ENCODE measurements at places on chromosomes 1 and 21.

- no peak for DNase-seq
- no peaks in the 10 kb centered on the region for H3K36me3 ChIP-seq
- H3K4me3 ChIP-seq, result no peak overlapping the region
- H3K27me3 ChIP-seq, result no peaks in the 10 kb centered on the region
Measured at GRCh38 chr1:95497566-95497965, 263.6 kb downstream of the RWDD3 start.

DNA sequence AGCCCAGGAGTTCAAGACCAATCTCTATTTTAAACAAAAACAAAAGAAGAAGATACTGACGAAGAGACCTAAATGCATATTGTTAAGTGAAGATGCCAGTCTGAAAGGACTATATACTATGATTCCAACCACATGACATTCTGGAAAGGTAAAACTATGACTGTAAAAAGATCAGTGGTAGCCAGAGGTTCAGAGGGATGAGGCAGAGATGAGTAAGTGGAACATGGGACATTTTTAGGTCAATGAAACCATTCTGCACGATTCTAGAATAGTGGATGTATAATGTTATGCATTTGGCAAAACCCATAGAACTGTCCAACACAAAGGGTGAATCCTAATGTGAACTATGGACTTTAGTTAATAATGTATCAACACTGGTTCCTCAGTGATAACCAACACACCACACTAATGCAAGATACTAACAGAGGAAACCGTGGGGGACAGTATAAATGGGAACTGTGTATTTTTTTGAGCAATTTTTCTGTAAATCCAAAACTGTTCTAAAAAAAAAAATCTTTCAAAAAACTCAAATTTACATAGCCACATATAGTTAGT is 8.2 kb downstream of the RC3H1 start:
- no peaks in the 10 kb centered on the region for H3K36me3 ChIP-seq
- no peaks in the 10 kb centered on the region for H3K27me3 ChIP-seq
- peaks cover 39% of the 10 kb centered on the region for H3K4me1 ChIP-seq
- no peak overlapping the region for H3K27ac ChIP-seq
- H3K4me3 ChIP-seq, result no peak overlapping the region
- no peak for DNase-seq

DNA sequence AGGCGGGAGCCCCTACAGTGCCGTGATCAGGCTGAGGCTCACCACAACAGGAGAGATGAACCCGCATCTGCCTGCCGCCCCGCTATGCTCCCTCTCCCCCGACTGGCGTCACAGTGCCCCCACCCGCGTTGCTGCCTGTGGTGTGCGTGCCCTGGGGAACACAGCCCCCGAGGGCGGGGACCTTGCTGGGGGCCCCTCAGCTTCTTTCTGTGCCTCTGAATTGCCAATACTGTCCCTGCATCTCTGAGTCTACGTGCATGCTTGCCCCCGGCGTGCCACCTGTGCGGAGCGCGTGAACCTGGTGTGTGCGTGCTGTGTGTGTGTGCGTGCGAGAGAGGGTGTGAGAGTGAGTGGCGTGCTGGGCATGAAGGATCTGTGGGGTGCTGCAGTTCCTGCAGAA is 10.3 kb downstream of the PARS2 start:
- H3K4me3 ChIP-seq, result no peak overlapping the region
- H3K27ac ChIP-seq, result no peak overlapping the region
- H3K4me1 ChIP-seq, result no peaks in the 10 kb centered on the region
- H3K27me3 ChIP-seq, result no peaks in the 10 kb centered on the region
- DNase-seq, result peak; percentile 60
- H3K36me3 ChIP-seq, result no peaks in the 10 kb centered on the region

- no peak overlapping the region for H3K4me3 ChIP-seq
- H3K4me1 ChIP-seq, result no peaks in the 10 kb centered on the region
- no peak overlapping the region for H3K27ac ChIP-seq
- peaks cover 22% of the 10 kb centered on the region for H3K36me3 ChIP-seq
Measured at GRCh38 chr21:28923439-28923975, 69.2 kb downstream of the LTN1 start.

GRCh38 chr21:39215078-39215477 is 31.8 kb upstream of the PSMG1 start:
- no peaks in the 10 kb centered on the region for H3K27me3 ChIP-seq
- no peak overlapping the region for H3K4me3 ChIP-seq
- H3K27ac ChIP-seq, result no peak overlapping the region
- DNase-seq, result no peak
- peaks cover 3% of the 10 kb centered on the region for H3K4me1 ChIP-seq

GRCh38 chr1:35691080-35691479 is 27.6 kb downstream of the C1orf216 start:
- no peaks in the 10 kb centered on the region for H3K4me1 ChIP-seq
- no peak overlapping the region for H3K27ac ChIP-seq
- H3K4me3 ChIP-seq, result no peak overlapping the region
- H3K36me3 ChIP-seq, result no peaks in the 10 kb centered on the region

DNA sequence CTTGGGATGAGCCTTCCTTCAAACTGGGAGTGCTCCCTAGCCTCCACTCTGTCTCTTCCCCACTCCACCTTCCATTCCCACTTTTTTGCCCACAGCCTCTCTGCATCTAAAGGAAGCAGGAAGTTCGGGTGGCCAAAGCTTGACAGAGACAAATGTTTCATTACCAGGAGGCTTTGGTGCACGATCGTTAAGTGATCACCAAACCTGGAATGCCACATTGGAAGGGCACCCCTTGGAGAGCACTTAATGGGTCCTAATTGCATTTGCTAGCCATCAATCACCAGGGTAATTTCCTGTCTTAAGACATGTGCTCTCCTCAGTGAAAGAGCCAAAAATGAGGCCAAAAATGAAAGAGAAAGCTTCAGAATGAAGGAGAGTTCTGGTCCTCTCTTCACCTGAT is 206.5 kb downstream of the TNR start:
- H3K4me3 ChIP-seq, result no peak overlapping the region
- no peaks in the 10 kb centered on the region for H3K27me3 ChIP-seq
- H3K36me3 ChIP-seq, result no peaks in the 10 kb centered on the region
- DNase-seq, result no peak
- peaks cover 3% of the 10 kb centered on the region for H3K4me1 ChIP-seq

DNA sequence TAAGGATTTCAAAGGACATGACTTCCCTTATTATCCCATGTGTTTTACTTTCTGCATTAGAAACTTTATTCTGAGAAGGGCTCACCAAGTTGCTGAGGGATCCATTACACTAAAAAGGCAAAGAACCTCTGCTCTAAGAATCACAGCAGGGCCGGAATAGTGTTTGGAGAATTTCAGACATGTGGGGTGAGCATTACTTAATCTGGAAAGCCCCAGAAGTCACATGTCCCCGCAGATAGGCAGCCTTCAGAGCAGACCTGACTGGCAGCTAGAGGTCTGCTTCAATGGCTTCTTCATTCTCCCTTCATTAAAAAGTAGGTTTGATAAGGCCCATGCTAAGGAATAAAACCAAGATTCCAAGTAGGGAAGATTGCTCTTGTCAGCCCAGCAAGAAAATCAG is 52.6 kb upstream of the RBM15 start:
- no peak overlapping the region for H3K4me3 ChIP-seq
- H3K27me3 ChIP-seq, result no peaks in the 10 kb centered on the region
- H3K27ac ChIP-seq, result no peak overlapping the region

Data from natural killer cell treated with Interleukin-12 subunit alpha and Interleukin-12 subunit beta and Interleukin-15 and Interleukin-18, amount 100 ng/mL, for 72 hours (primary cell).